Small intestine (tissue), 16 donors: ENCODE measurements at places on chromosomes 11 and 22.

DNA sequence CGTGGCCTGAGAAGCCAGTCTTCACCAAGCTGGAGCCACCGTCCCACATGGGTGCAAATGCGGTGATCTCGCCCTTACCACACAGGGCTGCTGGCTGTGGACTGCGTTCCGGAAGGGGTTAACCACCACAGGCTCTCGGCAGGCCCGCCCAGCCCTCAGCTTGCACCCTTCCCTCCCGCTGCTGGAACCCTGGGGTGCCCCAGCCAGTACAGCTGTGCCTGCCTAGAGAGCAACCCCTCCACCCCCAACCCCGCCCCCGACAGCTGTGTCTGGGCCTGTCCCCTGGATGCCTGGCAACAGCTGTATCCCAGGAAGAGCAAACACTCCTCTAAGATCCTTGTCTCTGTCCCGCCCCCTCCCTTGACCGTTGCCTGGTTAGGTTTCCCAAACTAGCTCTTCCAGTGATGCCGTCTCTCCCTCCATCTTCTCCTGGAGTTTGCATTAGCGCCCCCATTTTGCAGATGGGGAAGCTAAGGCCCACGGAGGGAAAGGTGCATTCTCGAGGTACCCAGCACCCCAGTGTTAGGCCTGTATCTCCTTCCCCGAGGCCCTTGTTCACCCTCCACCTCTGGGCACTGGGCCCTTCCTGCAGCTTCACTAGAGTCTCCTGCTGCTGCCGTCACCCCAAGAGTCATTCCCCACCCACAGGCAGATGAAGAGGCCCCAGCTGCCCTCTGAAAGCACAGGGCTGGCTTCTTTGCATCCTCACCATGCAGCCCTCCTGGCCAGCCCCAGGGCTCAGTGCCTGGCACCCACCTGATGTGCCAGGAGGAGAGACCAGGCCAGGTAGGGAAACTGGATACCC is 12.6 kb upstream of the COX8A start:
- DNase-seq = no peak

- peak; percentile 33 for DNase-seq
Observed at GRCh38 chr11:42315267-42315666, 855.8 kb upstream of the LRRC4C start.

DNA sequence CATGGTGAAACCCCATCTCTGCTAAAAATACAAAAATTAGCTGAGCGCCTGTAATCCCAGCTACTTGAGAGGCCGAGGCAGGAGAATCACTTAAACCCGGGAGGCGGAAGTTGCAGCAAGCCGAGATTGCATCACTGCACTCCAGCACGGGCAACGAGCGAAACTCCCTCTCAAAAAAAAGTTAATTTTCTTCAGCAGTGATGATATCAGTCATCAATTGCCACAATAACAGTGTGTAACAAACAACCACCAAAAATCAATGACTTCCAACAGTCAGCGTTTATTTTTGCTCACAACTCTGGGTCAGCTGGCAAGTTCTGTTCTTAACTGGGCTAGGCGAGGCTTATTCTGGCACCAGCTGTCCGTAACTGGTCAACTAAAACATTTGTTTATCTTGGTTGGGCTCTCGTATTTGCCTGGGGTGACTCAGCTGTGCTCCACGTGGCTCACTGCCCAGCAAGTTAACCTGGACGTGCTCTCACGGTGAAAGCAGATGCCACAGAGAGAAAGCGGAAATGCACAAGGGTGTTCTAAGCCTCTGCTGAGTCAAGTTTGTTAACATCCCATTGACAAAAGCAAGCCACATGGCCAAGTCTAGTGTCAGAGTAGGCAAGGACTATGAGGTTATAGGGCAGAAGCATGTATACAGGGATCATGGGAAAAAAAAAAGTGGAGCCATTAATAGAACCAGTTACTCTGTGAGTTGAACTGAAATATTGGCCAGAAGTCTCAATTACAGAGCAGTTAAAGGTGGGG is 52.1 kb downstream of the LHFPL7 start:
- DNase-seq = peak; percentile 48

DNA sequence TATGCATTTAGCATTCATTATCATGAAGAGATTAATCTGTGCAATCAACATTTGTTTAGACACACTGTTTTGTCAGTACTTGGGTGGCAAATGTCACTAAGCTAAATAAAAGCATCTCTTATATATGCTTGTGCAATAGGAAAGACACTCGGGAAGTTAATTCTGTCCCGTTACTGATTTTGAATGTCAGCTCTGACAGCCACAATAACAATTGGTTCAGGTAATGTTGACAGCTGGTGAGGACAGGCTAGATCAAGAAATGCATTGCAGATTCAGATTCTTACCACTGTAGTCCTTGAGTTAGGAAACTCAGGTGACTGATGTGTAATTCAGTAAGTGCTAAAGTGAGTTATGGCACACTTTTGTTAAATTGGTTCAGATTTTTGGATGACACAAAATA is 523.8 kb upstream of the FAT3 start:
- no peak for DNase-seq

DNA sequence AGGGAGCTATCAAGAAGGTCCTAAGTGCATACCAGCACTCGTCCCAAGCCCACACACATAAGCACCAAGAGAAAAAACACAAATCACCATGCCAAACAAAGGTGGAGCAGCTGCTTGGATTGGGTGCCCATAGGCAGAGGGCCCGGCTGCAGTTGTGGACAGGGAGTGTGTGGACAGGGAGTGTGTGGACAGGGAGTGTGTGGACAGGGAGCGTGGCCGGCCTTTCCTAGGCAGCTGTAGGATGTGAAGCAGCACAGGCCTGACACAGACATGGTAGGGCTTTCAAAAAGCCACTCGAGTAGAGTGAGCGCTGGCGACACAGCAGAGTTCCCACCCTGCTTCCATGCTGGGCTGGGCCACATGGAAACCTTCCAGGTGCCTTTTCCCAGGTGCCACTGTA is 3.5 kb downstream of the RTL6 start:
- no peak for DNase-seq

- no peak for DNase-seq
Observed at GRCh38 chr11:376531-377173, 7.4 kb downstream of the B4GALNT4 start.

- no peak for DNase-seq
Observed at GRCh38 chr11:74672332-74672955, 58.8 kb downstream of the CHRDL2 start.

DNA sequence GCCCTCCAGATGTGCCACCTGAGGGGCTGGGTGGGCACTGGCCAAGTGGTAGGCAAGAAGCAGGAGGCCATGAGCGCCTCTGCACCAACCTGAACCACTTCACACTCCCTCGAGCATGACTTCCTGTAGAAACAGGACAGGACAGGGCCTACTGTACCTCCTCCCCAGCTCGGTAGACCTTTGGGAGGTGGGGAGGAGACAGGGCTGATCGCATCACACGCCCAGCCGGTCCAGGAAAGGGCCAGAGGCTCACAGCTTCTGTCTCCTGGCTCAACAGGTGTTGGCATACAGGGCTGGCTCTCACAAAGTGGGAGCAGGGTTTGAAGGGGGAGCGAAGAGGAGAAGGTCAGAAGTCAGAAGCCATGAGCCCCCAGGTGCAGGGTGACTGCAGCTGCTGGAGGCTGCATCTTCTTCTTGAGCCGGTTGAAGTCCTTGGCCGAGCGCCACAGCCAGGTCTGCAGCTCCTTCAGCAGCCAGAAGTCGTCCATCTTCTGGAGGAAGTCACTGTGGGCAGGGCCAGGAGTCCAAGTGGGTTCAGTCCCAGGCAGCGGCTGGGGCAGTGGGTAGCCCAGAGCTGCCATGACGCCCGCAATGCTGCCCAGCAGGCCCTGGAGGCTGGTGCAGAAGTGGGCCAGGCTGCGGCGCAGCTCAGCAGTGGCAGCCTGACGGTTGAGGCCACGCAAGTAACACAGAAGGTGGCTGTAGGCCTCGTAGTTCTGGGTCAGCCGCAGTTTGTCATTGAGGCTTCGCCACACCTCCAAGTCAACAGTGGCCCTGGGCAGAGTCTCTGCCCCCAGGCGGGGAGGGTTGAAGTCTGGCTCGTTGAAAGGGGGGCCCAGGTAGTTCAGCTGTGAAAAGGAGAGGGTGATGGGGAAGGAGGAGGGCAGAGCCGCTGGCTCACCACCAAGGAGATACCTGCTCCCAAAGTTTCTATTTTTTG is 8.3 kb downstream of the CLCF1 start:
- DNase-seq = peak; percentile 57

DNA sequence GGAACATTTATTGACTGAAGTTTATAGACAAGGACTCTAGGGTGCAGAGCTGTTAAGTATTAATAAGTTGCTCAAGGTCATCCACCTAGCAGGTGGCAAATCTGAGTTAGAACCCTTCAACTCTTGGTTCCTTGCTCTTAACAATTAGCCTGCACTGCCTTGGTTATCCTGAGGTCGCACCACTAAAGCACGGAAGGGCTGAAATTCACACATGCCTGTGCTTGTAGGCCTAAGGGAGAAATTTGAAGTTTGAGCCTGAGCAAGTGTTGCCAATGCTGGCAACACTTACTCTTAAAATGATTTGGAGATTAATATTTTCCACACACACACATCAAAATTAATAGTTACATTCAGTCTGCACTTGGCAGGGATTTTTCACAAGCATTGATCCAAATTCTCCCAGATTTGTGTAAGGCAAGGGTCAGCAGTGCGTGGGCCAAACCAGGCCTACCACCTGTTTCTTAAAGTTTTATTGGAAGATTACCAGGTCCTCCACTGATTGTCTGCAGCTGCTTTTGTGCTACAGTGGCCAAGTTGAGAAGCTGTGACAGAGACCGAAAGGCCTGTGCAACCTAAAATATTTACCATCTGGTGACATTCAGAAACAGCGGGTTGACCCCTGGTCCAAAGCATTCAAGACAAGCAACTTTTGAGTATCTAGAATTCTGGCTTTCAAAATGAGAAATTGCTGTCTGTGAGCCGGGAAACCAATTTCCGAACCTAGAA is 16.3 kb downstream of the APOL5 start:
- DNase-seq = peak; percentile 58

DNA sequence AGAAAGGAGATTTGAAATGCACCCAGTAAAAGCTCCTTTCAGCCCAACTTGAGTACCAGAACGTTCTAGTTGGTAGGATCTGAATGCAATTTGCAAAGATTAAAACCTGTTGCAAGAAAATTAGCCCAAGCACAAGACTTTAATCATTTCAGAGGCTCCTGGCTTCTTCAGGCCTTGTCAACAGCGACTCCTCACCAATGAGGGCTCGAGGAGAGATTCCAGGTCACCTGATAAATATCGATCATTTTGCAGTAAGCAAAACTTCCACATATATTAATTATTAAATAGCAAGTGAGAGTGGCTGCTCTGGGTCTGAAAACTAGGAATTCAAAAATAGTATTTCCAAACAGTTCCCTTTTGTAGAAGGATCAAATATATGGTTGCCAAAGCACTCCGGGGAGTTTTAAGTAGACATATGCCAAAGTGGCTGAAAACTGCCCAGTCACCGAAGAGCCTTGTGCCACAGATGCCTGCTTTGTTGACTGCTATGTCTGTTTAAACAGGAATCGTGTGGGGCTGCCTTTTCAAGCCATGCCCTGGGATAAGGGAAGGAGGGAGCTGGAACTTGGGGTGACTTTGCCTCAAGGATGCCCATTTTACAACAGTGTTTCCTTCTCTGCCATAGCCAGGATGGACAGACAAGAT is 64.0 kb downstream of the CSNK2A3 start:
- no peak for DNase-seq

- DNase-seq = peak; percentile 5
Observed at GRCh38 chr11:113242767-113243397, 71.5 kb upstream of the TTC12 start.

DNA sequence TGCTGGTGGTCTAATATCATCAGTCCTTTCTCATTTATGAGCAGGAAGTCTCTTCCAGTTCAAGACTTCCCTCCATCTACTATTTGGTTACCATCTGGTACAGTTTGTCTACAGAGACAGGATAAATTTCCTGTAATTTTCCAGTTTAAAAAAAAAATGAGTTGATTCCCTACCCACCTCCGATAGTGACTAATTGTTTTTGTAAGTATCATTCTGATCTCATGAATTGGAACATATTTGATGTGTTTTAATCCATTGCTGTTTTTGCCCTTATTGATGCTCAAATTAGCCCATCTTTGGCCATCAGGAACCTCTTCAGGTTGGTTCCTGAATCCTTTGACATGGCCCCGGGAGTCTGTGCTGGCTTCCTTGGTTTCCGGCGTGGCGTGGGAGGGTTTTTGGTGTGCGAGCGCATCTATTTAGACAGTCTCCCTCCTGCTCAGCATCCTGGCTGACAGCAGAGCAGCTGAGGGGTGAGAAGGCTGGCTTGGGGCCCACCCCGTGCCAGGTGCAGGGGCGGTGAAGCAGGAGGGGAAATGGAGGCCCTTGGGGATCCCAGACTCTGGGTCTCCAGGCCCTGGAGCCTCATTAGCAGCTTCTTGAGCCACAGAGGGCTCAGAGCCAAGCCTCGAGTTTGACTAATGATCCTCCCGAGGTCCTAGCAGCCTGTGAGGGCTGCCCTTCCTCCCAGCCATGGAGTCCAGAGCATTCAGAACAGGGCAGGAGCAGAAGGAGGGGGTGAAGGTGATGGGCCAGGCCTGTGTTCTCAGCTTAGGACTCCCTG is 6.8 kb downstream of the OMP start:
- no peak for DNase-seq

DNA sequence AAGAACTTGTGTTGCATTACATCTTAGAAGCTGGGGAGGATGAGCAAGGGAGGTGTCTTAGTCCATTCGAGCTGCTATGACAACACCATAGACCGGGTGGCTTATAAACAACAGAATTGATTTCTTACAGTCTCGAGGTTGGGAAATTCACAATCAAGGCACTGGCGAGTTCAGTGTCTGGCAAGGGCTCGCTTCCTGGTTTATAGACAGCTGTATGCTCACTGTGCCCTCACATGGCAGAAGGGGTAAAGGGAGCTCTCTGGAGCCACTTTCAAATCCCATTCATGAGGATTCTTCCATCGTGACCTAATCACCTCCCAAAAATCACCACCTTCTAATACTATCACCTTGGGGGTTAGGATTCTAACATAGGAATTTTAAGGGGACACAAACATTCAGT is 150.0 kb upstream of the NECTIN1 start:
- no peak for DNase-seq

DNA sequence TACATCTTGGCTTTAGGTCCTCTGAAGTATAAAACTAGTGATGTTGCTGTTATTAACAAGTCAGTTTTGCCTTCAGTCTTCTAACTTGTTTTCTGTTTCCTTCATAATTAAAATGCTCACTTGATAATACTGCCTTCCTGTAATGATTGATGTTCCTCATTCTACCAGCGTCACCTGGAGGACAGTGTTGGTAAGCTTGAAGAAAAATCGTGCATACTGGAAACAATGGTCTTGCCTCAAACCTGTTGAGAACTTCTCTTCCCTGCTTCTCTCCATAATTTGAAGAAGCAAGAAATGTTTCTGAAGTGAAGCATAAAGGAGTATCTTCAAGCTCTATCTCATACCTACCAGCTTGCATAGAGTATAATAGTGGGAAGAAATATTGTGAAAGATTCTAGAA is 3.0 kb downstream of the YWHAH start:
- peak; percentile 72 for DNase-seq
